Naive thymus-derived CD8-positive, alpha-beta T cell (primary cell): ENCODE measurements at places on chromosomes 2 and 18. TPM values are rescaled to one million over a fixed set of nuclear protein-coding genes. Genes with fewer than 3 reads are reported as not detected.

DNA sequence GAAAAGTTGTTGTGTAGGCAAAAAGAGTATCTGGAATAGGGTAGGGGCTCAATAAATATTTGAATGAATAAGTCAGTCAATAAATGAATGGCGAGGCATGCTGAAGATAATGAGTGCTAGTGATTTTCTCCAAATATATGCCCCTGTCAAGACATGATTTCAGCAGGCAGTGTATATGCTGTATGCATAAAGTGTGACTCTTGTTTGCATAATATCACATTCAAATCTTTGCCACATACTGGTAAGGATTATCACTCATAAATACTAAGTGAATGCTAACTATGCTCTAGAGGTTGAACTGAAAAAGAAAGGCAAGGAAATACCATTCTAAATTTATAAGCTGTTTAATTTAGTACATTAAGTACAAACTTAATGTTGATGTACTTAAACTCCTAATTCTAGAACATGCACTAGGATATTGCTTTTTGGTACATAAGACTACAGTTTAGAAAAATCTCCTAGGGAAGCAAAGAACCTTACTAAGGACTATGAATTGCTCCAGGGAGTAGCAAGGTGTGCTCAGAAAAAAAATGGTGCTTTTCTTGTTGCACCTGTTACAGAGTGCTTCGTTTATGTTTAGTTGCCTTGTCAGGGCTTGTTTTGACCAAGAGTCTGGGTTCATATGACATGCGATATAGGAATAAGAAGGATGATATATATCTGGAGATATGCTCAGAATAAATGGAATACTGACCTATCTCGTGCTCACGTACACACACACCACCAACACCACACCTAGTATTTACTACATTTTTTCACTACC is 224.0 kb upstream of the TANK start:
- H3K4me1 ChIP-seq: peaks cover 13% of the 10 kb centered on the region
- H3K27ac ChIP-seq: no peak overlapping the region
- no peak overlapping the region for H3K4me3 ChIP-seq
- peaks cover 2% of the 10 kb centered on the region for H3K27me3 ChIP-seq
- H3K36me3 ChIP-seq: no peaks in the 10 kb centered on the region
- DNase-seq: no peak

The IL1F10 gene
- total RNA-seq: not detected

GRCh38 chr2:179440642-179441251 is 176.1 kb upstream of the SESTD1 start:
- no peak for DNase-seq
- H3K36me3 ChIP-seq: no peaks in the 10 kb centered on the region
- H3K27ac ChIP-seq: no peak overlapping the region
- no peaks in the 10 kb centered on the region for H3K4me1 ChIP-seq
- H3K4me3 ChIP-seq: no peak overlapping the region
- H3K27me3 ChIP-seq: peaks cover 15% of the 10 kb centered on the region

The MAPK4 gene
- total RNA-seq: not detected

GRCh38 chr2:171963198-171963597 is 36.6 kb upstream of the METAP1D start:
- no peaks in the 10 kb centered on the region for H3K27me3 ChIP-seq
- peaks cover 7% of the 10 kb centered on the region for H3K36me3 ChIP-seq
- no peak overlapping the region for H3K27ac ChIP-seq

- peaks cover 8% of the 10 kb centered on the region for H3K36me3 ChIP-seq
- no peaks in the 10 kb centered on the region for H3K27me3 ChIP-seq
- H3K4me3 ChIP-seq: peak overlapping the region; percentile 64
- H3K4me1 ChIP-seq: peaks cover 27% of the 10 kb centered on the region
- peak overlapping the region; percentile 97 for H3K27ac ChIP-seq
These were observed 3.9 kb upstream of the MGAT4A start for GRCh38 chr2:98734823-98735260.

DNA sequence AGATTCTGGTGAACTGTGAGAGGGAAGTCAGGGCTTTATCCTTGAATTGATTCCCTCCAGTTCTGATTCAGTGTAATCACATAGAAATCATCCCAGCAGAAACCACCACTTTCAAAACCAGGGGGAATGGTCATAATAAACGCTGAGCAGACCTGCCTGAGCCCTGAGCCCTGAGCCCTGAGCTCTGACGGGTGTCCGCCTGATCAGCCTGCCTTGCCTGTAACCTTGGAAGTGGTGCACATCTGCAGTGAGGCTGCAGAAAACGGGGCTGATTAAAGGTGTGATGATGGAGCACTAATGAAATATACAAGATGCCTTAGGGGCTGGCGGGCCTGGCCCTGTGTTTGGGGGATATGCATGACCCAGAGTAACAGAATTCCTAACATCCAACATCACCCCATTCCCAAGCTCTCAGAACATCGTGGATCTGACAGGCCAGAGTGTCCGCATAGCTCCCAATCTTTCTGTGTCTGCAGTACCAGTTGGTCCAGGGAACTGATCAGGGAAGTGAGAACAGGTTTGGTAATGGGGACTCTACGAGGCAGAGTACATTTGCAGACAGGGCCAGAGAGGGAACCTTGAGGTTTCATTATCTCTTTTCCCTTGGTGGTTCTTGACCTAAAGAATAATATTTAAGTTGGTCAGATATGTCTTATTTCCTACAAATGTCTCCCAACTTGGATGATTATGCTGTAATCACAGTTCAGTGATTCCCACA is 37.8 kb downstream of the KCTD18 start:
- H3K4me1 ChIP-seq: peaks cover 25% of the 10 kb centered on the region
- peaks cover 2% of the 10 kb centered on the region for H3K36me3 ChIP-seq
- no peaks in the 10 kb centered on the region for H3K27me3 ChIP-seq
- H3K27ac ChIP-seq: no peak overlapping the region
- no peak overlapping the region for H3K4me3 ChIP-seq

DNA sequence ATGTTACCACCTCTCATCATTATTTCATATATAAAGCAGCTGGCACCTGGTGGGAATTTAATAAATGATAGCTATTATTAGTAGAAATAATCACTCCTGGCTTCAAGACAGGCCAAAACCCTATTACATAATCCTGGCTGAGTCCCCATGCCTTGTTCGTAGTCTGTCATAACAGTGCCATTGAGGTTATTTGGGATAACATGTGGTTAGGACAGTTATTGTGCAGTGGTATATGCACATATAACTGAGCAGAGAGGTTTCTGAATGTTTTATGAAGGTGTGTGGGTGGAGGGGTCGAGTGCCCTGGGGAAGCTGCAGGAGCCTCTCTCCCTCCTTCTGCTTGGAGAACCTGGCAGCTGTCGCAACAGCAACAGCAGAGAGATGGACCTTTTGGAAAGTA is 162.4 kb upstream of the NABP1 start:
- H3K4me3 ChIP-seq: no peak overlapping the region
- H3K4me1 ChIP-seq: no peaks in the 10 kb centered on the region
- H3K27me3 ChIP-seq: peaks cover 1% of the 10 kb centered on the region
- no peaks in the 10 kb centered on the region for H3K36me3 ChIP-seq
- DNase-seq: no peak

DNA sequence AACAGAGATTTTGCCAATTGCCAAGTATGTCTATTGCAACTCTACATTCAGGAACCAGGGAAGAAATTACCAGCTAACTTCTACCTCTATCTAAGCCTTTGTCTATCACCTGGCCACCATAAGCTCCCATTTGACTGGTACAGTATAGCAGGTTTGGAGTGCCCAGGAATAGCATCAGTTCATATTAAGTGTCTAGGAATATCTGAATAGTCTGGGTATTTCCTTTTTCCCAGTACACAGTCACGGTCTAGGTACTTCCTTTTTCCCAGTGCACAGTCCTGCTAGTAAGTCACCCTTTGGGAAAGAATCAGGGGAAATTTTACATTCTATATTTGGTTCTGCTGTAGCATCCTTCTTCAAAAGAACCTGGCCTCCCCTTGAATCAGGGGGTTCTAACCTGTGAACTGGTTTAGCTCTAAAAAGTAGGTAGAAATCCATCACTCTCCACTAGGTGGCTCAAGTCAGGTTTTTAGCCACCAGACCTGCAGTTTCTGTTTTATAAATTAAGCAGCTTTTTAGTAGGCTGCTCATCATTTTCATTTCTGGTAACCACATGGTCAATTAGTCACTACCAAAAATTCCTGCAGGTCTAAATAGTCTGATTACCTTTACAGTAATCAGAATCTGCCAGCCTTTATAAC is 49.3 kb upstream of the DNAJC10 start:
- no peaks in the 10 kb centered on the region for H3K4me1 ChIP-seq
- no peak for DNase-seq
- no peaks in the 10 kb centered on the region for H3K36me3 ChIP-seq
- H3K4me3 ChIP-seq: no peak overlapping the region
- H3K27me3 ChIP-seq: no peaks in the 10 kb centered on the region

- peaks cover 2% of the 10 kb centered on the region for H3K4me1 ChIP-seq
- no peak overlapping the region for H3K27ac ChIP-seq
- H3K36me3 ChIP-seq: no peaks in the 10 kb centered on the region
- DNase-seq: no peak
- H3K4me3 ChIP-seq: no peak overlapping the region
These were observed 43.1 kb downstream of the MOGAT1 start for GRCh38 chr2:222714361-222715241.

- no peaks in the 10 kb centered on the region for H3K36me3 ChIP-seq
- H3K27ac ChIP-seq: no peak overlapping the region
- no peaks in the 10 kb centered on the region for H3K4me1 ChIP-seq
- no peaks in the 10 kb centered on the region for H3K27me3 ChIP-seq
- DNase-seq: no peak
- H3K4me3 ChIP-seq: no peak overlapping the region
These were observed 287.0 kb upstream of the CCDC68 start for GRCh38 chr18:55246278-55246677.

The MEIS1 gene
- not detected for total RNA-seq

The PCBP1 gene
- 393 TPM for total RNA-seq

DNA sequence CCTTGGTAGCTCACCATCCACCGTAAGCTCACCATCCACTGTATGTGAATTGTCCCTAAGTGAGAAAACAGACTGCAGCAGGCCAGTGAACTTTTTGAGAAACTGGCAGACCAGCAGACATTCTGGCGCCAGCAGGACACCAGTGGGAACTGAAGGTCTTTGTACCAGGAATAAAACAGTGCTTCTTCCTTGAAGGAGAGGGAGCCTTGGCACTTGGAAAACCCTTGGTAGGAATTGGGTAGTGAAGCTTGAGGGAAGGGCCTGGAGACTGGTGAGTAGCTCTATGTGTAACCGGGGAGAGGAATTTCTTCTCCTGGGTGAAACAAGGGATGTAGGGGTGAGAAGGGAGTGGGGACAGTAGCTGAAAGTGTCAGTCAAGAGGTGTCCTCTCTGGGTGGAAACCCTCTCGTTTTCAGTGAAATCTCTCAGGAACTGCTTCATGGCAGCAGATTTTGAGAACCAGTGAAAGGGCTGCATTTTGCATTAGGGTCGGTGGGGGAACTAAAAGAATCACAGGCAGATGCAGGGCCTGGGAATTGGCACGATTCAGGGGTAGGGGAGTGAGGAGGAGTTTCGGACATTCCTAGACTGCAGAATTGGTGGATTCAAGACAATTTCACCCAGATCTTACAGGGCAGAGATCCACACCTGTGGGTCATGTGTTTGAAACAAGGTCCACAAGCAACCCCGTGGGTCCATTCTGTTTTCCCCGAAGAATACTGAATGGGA is 131.5 kb upstream of the DLX2 start:
- H3K27ac ChIP-seq: peak overlapping the region; percentile 83
- peaks cover 7% of the 10 kb centered on the region for H3K4me1 ChIP-seq
- H3K36me3 ChIP-seq: no peaks in the 10 kb centered on the region
- peaks cover 20% of the 10 kb centered on the region for H3K27me3 ChIP-seq
- no peak for DNase-seq

The KDSR gene
- 50.6 TPM for total RNA-seq

GRCh38 chr2:167487728-167488127 is 599.4 kb downstream of the XIRP2 start:
- H3K27ac ChIP-seq: no peak overlapping the region
- H3K4me1 ChIP-seq: no peaks in the 10 kb centered on the region
- DNase-seq: no peak
- H3K27me3 ChIP-seq: no peaks in the 10 kb centered on the region
- no peak overlapping the region for H3K4me3 ChIP-seq
- H3K36me3 ChIP-seq: no peaks in the 10 kb centered on the region

GRCh38 chr18:48808476-48808875 is 142.3 kb downstream of the SMAD7 start:
- no peak overlapping the region for H3K4me3 ChIP-seq
- H3K4me1 ChIP-seq: peaks cover 20% of the 10 kb centered on the region
- no peak overlapping the region for H3K27ac ChIP-seq
- DNase-seq: no peak

DNA sequence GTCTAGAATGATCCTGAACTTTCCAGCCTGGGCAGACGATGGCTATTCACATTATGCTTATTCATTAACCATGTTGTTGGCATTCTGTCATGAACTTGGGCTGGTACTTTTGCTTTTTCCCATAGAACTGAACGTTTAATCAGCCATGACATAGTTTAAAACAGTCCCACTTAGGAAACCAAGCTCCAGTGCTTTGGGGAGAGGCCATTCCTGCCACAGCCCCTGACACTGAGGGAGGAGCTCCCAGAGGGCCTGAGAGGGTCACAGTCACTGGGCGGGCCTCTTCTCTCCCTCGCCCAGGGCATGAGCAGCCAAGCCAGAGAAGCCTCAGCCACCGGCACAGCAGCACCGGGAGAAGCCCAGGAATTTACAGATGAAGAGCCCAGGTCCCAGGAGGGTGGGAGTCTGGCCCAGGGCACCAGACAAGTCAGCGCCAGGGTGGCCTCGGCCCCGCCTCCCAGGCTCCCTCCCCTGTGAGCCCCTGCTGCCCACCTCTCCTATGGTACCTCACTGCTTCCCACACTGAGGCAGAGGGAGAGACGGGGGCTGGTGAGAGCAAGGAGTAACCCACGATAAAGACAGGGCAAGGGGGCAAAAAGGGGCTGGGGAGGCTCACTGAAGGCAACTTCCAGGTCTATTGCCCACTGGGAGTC is 33.6 kb downstream of the MAL start:
- no peaks in the 10 kb centered on the region for H3K27me3 ChIP-seq
- H3K4me3 ChIP-seq: no peak overlapping the region
- no peaks in the 10 kb centered on the region for H3K36me3 ChIP-seq
- no peak for DNase-seq
- H3K4me1 ChIP-seq: peaks cover 67% of the 10 kb centered on the region
- H3K27ac ChIP-seq: no peak overlapping the region

The GALNT3 gene
- total RNA-seq: 3.2 TPM

The REG3G gene
- total RNA-seq: not detected

- H3K36me3 ChIP-seq: peaks cover 56% of the 10 kb centered on the region
- H3K27me3 ChIP-seq: peaks cover 1% of the 10 kb centered on the region
- no peak overlapping the region for H3K4me3 ChIP-seq
- no peak overlapping the region for H3K27ac ChIP-seq
- no peak for DNase-seq
These were observed 162.2 kb upstream of the TACR1 start for GRCh38 chr2:75361486-75361885.

- no peak for DNase-seq
- no peaks in the 10 kb centered on the region for H3K36me3 ChIP-seq
- H3K4me1 ChIP-seq: peaks cover 10% of the 10 kb centered on the region
These were observed 54.7 kb upstream of the MBOAT2 start for GRCh38 chr2:9057939-9058761.

DNA sequence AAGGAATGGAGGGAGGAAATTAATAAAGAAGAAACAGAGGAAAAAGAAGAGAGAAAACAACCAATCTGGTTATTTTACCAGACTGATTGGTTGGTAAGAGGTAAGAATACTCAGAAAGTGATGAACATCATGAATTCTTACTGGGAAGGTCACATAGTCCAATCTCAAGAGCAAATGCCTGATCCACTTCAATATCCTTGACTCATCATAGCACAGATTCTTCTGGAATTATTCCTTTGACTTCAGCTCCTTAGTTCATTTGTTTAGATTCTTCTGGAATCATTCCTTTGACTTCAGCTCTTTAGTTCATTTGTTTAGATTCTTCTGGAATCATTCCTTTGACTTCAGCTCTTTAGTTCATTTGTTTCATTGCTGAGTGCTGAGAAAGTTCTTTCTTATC is 2030.6 kb upstream of the CELF4 start:
- no peaks in the 10 kb centered on the region for H3K36me3 ChIP-seq
- DNase-seq: no peak
- H3K27me3 ChIP-seq: no peaks in the 10 kb centered on the region
- H3K4me1 ChIP-seq: no peaks in the 10 kb centered on the region
- H3K27ac ChIP-seq: no peak overlapping the region
